CD4-positive, CD25-positive, alpha-beta regulatory T cell (primary cell): ENCODE measurements at places on chromosomes 5 and 9. TPM values are rescaled to one million over a fixed set of nuclear protein-coding genes. Genes with fewer than 3 reads are reported as not detected.

GRCh38 chr9:83153030-83153429 is 90.1 kb upstream of the RASEF start:
- H3K27ac ChIP-seq: no peak overlapping the region
- H3K4me1 ChIP-seq: no peaks in the 10 kb centered on the region
- no peak for DNase-seq
- no peaks in the 10 kb centered on the region for H3K36me3 ChIP-seq
- H3K4me3 ChIP-seq: no peak overlapping the region

DNA sequence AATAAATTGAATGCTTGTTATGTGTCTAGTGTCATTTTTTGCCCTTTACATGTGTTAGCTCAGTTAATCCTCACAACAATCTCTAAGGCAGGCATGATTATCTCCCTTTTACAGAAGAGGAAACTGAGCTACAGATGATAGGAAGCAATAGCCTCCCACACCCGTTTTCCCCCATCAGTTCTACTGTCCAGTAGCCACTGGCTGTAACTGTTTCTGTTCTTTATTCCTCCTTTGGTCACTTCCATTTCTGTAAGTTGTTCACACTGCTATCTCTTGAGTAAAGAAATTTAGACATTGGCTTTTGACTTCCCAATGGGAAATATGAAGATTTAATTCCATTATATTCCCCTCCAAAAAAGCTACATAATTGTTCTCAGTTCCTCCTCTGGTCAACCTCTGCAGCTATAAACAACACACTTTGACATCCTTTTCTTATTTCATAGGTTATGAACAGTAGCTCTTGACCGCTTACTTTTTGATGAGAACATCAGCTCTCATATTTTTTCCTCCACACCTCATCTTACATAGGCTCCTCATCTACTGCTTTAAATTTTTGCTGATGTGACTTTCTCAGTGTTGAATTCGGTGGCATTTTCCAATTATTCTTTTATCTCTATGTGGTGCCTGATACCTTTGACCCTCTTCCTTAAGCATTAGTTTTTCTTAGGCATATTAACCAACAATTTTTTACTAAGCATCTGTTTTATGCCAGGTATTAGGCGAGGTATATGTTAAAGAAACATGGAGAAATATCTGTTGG is 21.4 kb downstream of the SPZ1 start:
- no peak for DNase-seq

The EPB41L4A gene
- not detected for total RNA-seq

The N4BP3 gene
- total RNA-seq: 2.5 TPM

- H3K4me1 ChIP-seq: no peaks in the 10 kb centered on the region
- no peaks in the 10 kb centered on the region for H3K36me3 ChIP-seq
- DNase-seq: no peak
- H3K27ac ChIP-seq: no peak overlapping the region
- H3K27me3 ChIP-seq: no peaks in the 10 kb centered on the region
These were observed 36.0 kb downstream of the PRDM6 start for GRCh38 chr5:123124859-123125595.
